ENCODE measurements at places on chromosomes 2 and 18. TPM values are rescaled to one million over a fixed set of nuclear protein-coding genes. Genes with fewer than 3 reads are reported as not detected.

The GALNT5 gene
- total RNA-seq: 146 TPM

The ACKR3 gene
- total RNA-seq: 9.2 TPM

The LRP2 gene
- total RNA-seq: not detected

The CRIM1 gene
- total RNA-seq: 576 TPM

The G6PC2 gene
- not detected for total RNA-seq

The CIDEA gene
- 0.13 TPM for total RNA-seq

The METTL5 gene
- 29.7 TPM for total RNA-seq

The PTPN4 gene
- 39.3 TPM for total RNA-seq

The EVA1A gene
- 26.7 TPM for total RNA-seq

The IL37 gene
- not detected for total RNA-seq

The AFF3 gene
- total RNA-seq: 3.4 TPM

The SNORC gene
- 1.6 TPM for total RNA-seq

The EDAR gene
- not detected for total RNA-seq

The BOLL gene
- not detected for total RNA-seq

The TWSG1 gene
- total RNA-seq: 148 TPM

The CERKL gene
- not detected for total RNA-seq

The COBLL1 gene
- total RNA-seq: 16.1 TPM

The NOTO gene
- not detected for total RNA-seq

The CNDP1 gene
- total RNA-seq: not detected

The C2orf66 gene
- total RNA-seq: 0.59 TPM

The ATP5F1A gene
- 465 TPM for total RNA-seq

The UBXN4 gene
- total RNA-seq: 79.0 TPM

The SERPINB11 gene
- total RNA-seq: not detected

The SLC40A1 gene
- total RNA-seq: 53.8 TPM

The REG3A gene
- total RNA-seq: not detected

The NOP58 gene
- 29.9 TPM for total RNA-seq

The ASAP2 gene
- 63.4 TPM for total RNA-seq

The NGEF gene
- total RNA-seq: 5.7 TPM

The DNAJC5G gene
- total RNA-seq: not detected

The ACOXL gene
- total RNA-seq: not detected
